ENCODE measurements at places on chromosomes 6 and 20. TPM values are rescaled to one million over a fixed set of nuclear protein-coding genes. Genes with fewer than 3 reads are reported as not detected.

GRCh38 chr6:111591901-111592461 is 13.7 kb downstream of the TRAF3IP2 start:
- DNase-seq, result no peak

DNA sequence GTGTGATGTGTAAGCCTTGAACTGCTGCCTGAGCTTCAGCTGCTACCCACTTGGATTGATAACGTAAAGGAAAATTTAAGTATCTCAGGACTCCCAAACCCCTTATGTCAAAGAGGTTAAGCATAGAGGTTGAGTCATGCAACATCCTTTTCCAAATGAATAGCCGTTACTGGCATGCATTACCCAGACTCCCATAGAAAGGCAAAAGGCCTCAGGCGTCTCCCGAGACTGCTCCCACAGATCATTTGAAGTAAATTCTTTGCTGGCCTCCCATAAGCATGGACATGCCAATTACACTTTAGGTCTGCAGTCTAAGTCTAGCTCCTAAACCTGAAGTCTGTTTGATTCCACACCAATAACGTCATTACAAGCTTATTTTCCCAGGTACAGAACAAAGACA is 14.7 kb downstream of the IPCEF1 start:
- no peak for DNase-seq

GRCh38 chr6:33975661-33976436 is 170.0 kb downstream of the GRM4 start:
- no peak for DNase-seq

DNA sequence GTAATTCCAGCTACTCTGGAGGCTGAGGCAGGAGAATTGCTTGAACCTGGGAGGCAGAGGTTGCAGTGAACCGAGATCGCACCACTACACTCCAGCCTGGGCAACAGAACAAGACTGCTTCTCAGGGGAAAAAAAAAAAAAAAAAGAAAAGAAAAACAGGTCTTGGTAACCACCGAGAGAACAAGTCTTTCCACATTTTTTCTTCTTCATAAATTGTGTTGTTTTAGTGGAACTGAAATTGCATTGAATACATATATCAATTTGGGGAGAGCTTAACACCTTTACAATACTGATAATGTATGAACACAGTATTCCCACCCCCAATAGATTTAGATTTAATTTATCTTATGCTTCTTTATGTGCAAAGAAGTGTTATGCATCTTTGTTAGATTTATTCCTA is 70.0 kb upstream of the PLEKHG1 start:
- DNase-seq, result no peak

DNA sequence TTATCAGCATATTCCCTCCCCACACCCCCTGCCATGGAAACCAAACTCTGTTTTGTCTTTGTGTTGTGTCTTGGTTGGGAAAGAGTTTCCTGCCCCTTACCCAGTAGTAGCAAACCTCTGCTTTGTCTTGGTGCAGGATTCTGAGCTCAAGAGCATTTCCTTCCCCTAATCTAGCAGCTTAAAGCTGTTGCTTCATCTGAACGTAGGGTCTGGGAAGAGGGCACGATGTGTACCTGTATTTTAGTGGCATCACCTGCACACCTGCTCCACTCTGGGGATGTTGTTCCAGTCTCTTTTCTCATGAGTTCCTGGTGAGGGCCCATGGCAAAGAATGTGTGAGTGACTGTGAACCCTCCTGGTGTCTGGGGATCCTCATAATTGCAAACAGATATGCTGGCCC is 164.7 kb downstream of the SCP2D1 start:
- DNase-seq, result no peak

GRCh38 chr6:21461844-21462518 is 131.6 kb upstream of the SOX4 start:
- DNase-seq, result no peak

DNA sequence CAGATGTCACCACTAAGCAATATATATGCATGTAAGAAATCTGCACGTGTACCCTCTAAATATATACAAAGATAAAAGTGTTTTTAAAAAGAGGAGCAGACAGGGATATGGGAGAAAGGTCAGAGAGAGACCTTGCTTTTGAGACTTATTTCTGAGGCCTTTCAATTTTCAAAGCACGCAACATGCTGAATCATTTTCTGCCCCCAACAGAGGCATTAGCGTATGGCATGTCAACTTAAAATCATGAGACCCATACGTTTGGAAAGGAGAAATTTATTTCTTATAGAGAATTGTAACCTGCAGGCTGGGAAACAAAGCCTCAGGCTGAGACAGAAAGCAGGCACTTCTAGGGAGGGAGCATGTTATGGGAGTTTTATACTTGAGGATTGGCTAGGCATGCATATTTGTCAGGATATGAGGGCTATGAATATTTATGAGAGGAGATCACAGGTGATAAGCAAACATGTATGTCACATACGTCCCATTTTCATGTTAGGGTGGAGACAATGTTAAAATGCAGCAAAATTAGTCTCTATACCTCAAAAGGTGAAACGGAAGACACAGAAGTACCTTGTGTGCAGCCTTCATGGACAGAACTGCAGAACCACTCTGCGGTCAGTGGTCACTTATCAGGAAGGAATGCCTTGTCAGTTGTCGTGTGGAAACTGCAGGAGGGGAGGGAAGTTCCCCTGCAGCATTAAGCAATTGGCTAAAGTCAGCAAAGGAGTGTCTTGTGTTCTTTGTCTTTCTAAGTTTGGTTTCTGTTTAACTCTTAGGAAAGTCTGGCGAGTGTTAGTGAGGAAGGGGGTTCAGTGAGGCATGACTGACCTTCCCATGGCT is 6.3 kb upstream of the GABRR2 start:
- DNase-seq, result no peak

DNA sequence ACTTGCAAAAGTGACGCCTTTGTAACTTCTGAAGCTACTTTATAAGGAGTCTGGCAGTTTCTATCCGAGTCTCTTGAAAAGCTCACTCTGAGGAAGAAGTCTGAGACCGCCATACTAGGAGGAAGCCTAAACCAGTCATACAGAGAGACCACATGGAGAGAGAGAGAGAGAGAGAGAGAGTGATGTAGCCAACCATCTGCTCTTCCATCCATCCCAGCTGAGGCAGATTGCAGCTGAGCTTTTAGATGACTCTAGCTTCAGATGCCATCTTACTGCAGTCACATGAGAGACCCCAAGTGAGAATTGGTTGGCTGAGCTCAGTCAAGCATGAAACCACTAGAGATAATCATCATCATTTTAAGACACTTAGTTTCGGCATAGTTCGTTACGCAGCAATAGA is 15.0 kb upstream of the DTNBP1 start:
- DNase-seq, result no peak

- DNase-seq, result no peak
Observed at GRCh38 chr6:166778046-166778445, 151.0 kb upstream of the RPS6KA2 start.

- DNase-seq, result no peak
Observed at GRCh38 chr6:71730284-71730683, 156.1 kb upstream of the RIMS1 start.

- DNase-seq, result no peak
Observed at GRCh38 chr20:35443003-35443402, 5.0 kb upstream of the GDF5 start.

DNA sequence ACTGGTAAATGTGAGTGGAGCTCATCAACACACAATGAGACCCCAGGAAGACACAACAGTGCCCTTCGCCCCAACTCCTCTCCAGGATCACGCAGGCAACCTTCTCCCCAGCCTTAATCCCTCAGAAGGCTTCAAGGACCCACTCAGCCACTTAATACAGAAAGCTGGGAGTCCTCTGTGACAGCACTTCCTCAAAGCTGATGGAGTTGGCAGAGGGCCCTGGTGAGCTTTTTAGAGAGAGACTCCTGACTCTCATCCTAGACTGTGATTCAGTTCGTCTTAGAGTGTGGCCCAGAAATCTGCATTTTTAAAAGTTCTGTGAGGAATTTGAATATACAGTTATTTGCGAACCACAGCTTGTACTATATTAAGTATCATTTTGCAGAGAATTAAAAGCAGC is 187.7 kb downstream of the UST start:
- DNase-seq, result no peak

DNA sequence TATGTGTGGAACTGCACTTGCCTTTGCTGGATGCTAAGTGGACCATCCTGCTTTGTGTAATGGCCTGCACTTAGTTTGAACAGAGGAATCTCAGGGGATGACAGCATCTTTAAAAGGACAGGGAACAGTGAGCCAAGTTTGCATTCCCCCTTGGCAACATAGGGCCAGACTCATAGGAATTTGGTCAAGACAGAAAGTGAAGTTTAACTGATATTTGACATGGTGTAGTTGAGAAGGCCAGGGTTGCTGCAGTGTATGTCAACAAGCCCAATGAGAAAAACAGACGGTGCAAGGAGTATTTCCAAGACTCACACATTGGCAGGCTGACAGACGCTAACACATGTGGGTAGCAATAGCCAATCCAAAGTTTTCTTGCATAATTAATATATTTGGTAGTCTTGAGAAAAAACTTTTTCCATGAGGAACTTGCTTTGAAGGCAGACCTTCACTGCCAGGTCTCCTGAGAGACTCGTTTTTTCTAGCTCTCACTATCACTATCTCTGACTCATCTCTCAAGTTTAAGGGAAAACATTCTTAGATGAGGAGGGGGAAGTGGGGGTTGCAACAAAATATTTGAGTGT is 213.8 kb downstream of the IBTK start:
- peak; percentile 49 for DNase-seq

DNA sequence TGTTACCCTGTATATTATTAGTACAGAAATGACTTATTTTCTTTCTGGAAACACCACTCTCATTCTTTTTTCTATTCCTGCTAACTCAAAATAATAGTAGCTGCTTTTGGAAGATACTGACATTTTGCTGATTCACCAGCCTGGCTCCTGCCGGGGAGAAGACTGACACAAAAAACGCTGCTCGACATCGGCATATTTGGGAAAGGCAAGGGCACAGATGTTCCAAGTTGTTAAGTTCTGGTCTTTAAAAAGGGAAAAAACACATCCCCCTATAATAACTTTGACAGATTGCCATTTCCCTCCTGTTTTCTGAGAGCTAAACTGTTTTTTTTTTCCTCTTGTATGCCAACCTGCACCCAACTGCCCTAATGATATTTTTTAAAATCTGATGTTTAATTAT is 55.4 kb downstream of the CTNNBL1 start:
- DNase-seq, result no peak

GRCh38 chr20:431012-431904 is 23.2 kb downstream of the RBCK1 start:
- DNase-seq, result no peak

DNA sequence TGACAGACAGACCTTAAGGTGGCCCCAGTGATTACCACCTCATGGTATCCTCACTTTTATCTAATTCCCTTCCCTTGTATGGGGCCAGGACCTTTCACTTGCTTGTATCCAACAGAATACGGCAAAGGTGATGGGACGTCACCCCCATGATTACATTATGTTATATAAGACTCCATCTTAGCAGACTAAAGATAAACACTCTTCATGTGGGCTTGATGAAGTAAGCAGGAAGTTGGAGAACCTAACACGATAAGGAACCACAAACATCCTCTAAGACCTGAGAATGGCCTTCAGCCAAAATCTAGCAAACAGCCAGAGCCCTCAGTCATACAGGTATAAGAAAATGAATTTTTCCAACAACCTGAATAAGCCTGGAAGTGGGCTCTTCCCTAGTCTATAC is 8.0 kb downstream of the SLC17A3 start:
- DNase-seq, result no peak

PBOV1 gene
- not detected for total RNA-seq

EDN3 gene
- total RNA-seq, result not detected

HLA-DPB1 gene
- total RNA-seq, result 38.4 TPM

PNLDC1 gene
- 0.32 TPM for total RNA-seq

CAP2 gene
- 137 TPM for total RNA-seq

SLC22A7 gene
- total RNA-seq, result not detected

SOX18 gene
- total RNA-seq, result 38.4 TPM
